ENCODE measurements at places on chromosomes 16 and 17.
A peak's percentile ranks its signal among the peaks of the same experiment; 100 is the strongest.

- no peaks in the 10 kb centered on the region for H3K36me3 ChIP-seq
- H3K4me1 ChIP-seq: no peaks in the 10 kb centered on the region
- no peaks in the 10 kb centered on the region for H3K27me3 ChIP-seq
- no peak for DNase-seq
- no peak overlapping the region for H3K27ac ChIP-seq
These were observed 31.5 kb downstream of the WSCD1 start for GRCh38 chr17:6101706-6102105.

GRCh38 chr17:10585529-10585928 is 36.1 kb upstream of the MYH2 start:
- DNase-seq: no peak
- no peak overlapping the region for H3K4me3 ChIP-seq
- H3K36me3 ChIP-seq: no peaks in the 10 kb centered on the region
- H3K27me3 ChIP-seq: no peaks in the 10 kb centered on the region
- H3K27ac ChIP-seq: no peak overlapping the region

GRCh38 chr17:79561486-79562133 is 49.2 kb downstream of the RBFOX3 start:
- H3K27me3 ChIP-seq: no peaks in the 10 kb centered on the region
- H3K4me3 ChIP-seq: no peak overlapping the region
- no peaks in the 10 kb centered on the region for H3K36me3 ChIP-seq
- no peak overlapping the region for H3K27ac ChIP-seq

DNA sequence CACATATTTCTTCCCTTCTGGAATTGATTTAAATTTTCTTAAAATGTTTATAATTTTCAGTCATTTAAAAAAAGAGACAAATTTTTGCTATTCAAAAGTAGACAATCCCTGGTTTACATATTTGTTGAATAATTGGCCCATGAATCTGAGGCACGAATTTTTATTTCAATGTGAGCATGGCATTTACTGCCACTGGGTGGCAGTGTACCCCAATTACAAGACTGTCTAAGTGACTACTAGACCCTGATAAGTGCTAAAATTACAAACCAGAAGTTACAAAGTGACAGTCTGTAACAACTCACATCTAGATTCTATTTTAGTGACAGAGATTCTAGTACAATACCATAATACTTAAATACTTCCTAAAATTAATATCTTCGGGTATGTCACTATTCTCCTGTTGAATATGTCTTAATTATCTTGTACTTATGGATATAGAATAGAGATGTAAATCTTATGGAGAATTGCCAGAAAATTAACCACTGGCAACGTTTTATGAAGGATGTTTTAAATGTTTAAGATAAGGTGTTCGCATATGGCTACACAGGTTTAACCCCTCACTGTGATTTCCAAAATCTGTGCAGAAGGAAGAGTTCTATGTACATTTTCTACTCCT is 235.8 kb downstream of the MAP2K4 start:
- H3K4me3 ChIP-seq: no peak overlapping the region
- H3K27me3 ChIP-seq: no peaks in the 10 kb centered on the region
- H3K4me1 ChIP-seq: no peaks in the 10 kb centered on the region
- DNase-seq: peak; percentile 71
- no peaks in the 10 kb centered on the region for H3K36me3 ChIP-seq

DNA sequence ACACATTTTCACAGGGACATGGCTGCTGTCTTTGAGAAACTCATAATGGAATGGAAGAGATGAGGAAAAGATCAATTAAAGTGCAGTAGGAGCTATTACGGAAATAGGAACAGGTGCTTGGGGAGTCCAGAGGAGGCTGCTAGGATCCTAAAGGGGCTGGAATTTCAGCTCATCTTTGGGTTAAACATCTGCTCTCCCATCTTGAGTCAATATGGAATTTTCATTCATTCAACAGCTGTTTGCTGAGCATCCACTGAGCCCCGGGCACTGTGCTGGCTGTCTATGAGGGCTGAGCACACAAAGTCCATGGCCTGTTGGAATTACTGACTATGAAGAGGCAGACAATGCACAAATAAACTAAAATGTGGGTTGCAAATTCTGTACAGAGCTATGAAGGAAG is 47.9 kb downstream of the ASIC2 start:
- no peaks in the 10 kb centered on the region for H3K27me3 ChIP-seq
- no peaks in the 10 kb centered on the region for H3K4me1 ChIP-seq
- DNase-seq: no peak
- no peaks in the 10 kb centered on the region for H3K36me3 ChIP-seq
- no peak overlapping the region for H3K27ac ChIP-seq

GRCh38 chr17:29341726-29342125 is 47.8 kb upstream of the NUFIP2 start:
- DNase-seq: no peak
- H3K27ac ChIP-seq: no peak overlapping the region
- H3K4me3 ChIP-seq: no peak overlapping the region

GRCh38 chr17:16329519-16330271 is 23.6 kb downstream of the CENPV start:
- no peaks in the 10 kb centered on the region for H3K27me3 ChIP-seq
- DNase-seq: no peak
- no peak overlapping the region for H3K4me3 ChIP-seq
- no peak overlapping the region for H3K27ac ChIP-seq
- H3K4me1 ChIP-seq: no peaks in the 10 kb centered on the region

GRCh38 chr16:79845734-79846135 is 245.2 kb upstream of the MAF start:
- H3K36me3 ChIP-seq: no peaks in the 10 kb centered on the region
- DNase-seq: no peak
- H3K4me1 ChIP-seq: no peaks in the 10 kb centered on the region
- no peak overlapping the region for H3K4me3 ChIP-seq

Measured in testis (tissue), 5 donors.